Heart left ventricle (tissue), 16 donors: ENCODE measurements at places on chromosomes 6 and 20. TPM values are rescaled to one million over a fixed set of nuclear protein-coding genes. Genes with fewer than 3 reads are reported as not detected.

The TRIM31 gene
- total RNA-seq, result not detected

- DNase-seq, result no peak
- no peak overlapping the region for H3K4me3 ChIP-seq
- H3K27ac ChIP-seq, result no peak overlapping the region
- H3K36me3 ChIP-seq, result no peaks in the 10 kb centered on the region
- no peaks in the 10 kb centered on the region for H3K27me3 ChIP-seq
Observed at GRCh38 chr20:23278172-23278571, 72.4 kb upstream of the NXT1 start.

GRCh38 chr20:9912858-9913434 lies 74.1 kb upstream of the PAK5 start:
- H3K4me3 ChIP-seq, result no peak overlapping the region
- no peaks in the 10 kb centered on the region for H3K36me3 ChIP-seq
- no peak overlapping the region for H3K27ac ChIP-seq
- H3K27me3 ChIP-seq, result peaks cover 11% of the 10 kb centered on the region
- H3K4me1 ChIP-seq, result no peaks in the 10 kb centered on the region

DNA sequence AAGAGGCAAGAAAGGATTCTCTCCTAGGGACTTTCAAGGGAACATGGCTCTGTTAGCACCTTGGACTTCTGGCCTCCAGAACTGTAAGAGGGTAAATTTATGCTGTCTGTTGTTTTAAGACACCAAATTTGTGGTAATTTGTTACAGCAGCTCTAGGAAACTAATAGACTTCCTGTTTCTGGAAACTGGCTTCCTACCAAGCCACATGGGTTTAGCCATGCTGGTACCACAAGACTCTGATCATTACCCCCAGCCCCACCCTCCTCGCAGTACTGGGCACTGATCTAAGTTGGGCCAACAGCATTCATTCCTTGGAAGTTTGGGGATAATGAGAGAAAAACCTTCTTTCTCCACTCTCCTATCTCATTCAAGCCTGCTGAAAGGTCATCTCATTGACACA lies 109.5 kb upstream of the SMLR1 start:
- no peak overlapping the region for H3K27ac ChIP-seq
- no peak for DNase-seq
- no peaks in the 10 kb centered on the region for H3K36me3 ChIP-seq
- peaks cover 3% of the 10 kb centered on the region for H3K27me3 ChIP-seq

The PSORS1C1 gene
- 0.63 TPM for total RNA-seq

DNA sequence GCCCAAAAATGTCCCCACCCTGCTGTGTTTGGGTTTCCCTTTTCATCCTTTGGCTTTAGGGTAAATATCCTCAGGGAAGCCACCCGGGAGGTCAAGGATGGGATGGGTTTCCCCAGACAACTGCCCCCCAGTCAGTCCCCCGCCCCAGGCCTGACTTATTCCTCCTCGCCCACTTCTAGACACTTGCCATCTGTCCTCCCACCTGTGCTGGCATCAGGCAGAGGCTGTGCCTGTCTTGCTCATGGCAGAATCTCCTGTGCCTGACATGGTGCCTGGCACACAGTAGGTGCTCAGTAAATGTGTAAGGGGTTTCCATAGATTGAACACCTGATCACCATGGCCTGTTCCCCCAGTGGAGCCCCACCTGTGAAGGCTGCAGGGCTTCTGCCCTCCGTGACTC lies 141.8 kb downstream of the PHACTR3 start:
- H3K27me3 ChIP-seq, result peaks cover 11% of the 10 kb centered on the region
- H3K36me3 ChIP-seq, result no peaks in the 10 kb centered on the region
- no peak overlapping the region for H3K27ac ChIP-seq
- no peak for DNase-seq
- H3K4me1 ChIP-seq, result peaks cover 6% of the 10 kb centered on the region
- H3K4me3 ChIP-seq, result no peak overlapping the region
